ENCODE measurements at places on chromosomes 11 and 22. TPM values are rescaled to one million over a fixed set of nuclear protein-coding genes. Genes with fewer than 3 reads are reported as not detected.

GRCh38 chr22:28151151-28151816, 232.2 kb upstream of the PITPNB start:
- H3K4me3 ChIP-seq = no peak overlapping the region
- no peak for DNase-seq
- no peaks in the 10 kb centered on the region for H3K27me3 ChIP-seq
- no peaks in the 10 kb centered on the region for H3K4me1 ChIP-seq
- no peak overlapping the region for H3K27ac ChIP-seq
- peaks cover 3% of the 10 kb centered on the region for H3K36me3 ChIP-seq

CDKN1C gene
- total RNA-seq = 0.85 TPM

- no peak for DNase-seq
- H3K27ac ChIP-seq = no peak overlapping the region
- H3K4me3 ChIP-seq = no peak overlapping the region
Measured at GRCh38 chr11:72189455-72190250, 2.3 kb upstream of the FOLR1 start.

RTN4RL2 gene
- 0.44 TPM for total RNA-seq

- H3K4me3 ChIP-seq = no peak overlapping the region
- no peak overlapping the region for H3K27ac ChIP-seq
- no peak for DNase-seq
- no peaks in the 10 kb centered on the region for H3K36me3 ChIP-seq
- peaks cover 12% of the 10 kb centered on the region for H3K27me3 ChIP-seq
Measured at GRCh38 chr11:15636521-15637089, 521.9 kb downstream of the INSC start.

DNA sequence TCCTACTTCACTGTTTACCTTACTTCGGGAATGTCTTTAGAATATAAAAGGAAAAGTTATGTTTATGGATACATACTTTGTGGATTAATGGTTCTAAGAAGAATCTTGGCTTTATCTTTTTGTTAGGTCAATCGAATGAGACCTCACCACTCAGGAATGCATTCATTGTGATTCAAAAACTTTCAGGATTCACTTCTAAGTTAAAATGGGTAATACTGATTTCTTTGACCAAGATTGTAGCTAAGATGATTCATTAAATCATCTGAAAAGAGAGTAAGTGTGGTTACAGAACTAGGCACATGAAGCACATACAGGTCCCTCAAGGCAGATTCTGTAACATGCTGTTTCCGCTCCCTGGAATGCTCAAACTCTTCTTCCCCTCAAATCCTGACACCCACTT, 716.4 kb downstream of the KCNA4 start:
- no peaks in the 10 kb centered on the region for H3K4me1 ChIP-seq
- H3K27ac ChIP-seq = no peak overlapping the region
- no peaks in the 10 kb centered on the region for H3K27me3 ChIP-seq
- no peak overlapping the region for H3K4me3 ChIP-seq
- no peaks in the 10 kb centered on the region for H3K36me3 ChIP-seq

DNA sequence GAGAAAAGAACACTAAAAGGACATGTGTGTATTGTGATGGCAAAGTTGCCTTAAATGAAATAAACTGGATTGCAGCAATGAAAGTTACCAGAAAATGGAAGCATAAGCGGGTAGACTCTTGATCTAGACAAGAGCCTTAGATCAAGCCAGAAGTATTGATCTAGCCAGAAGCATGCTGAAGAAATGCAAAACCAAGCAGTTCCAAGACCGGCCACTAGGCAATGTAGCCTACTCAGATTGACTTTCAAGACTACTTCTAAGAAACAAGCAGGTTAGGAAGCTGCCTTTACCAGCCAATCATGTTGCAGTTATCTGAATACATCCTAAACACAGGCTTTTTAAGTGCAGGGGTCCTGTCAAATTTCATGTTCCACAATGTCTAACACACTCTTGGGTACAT, 54.6 kb downstream of the KCNA4 start:
- no peak overlapping the region for H3K4me3 ChIP-seq
- no peaks in the 10 kb centered on the region for H3K27me3 ChIP-seq
- no peak for DNase-seq
- H3K36me3 ChIP-seq = no peaks in the 10 kb centered on the region
- H3K4me1 ChIP-seq = no peaks in the 10 kb centered on the region
- no peak overlapping the region for H3K27ac ChIP-seq

DNA sequence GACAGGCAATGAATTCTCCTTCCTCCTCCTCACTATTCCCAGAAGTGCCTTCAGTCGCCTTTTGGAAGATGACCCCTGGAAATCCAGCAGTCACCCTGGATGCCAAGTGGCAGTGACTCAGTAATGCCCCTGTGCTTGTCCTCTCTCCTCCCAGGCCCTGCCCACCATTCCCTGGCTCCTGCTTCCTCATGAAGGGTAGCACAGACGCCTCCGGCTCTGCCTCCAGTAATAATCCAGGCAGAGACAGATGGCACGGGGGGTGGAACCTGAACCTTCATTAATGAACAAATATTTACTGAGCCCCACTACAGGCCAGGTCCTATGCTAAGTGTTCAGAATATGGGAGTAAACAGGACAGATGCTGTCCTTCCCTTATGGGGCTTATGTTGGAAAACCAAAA, 23.2 kb downstream of the SYT13 start:
- DNase-seq = no peak
- peaks cover 35% of the 10 kb centered on the region for H3K27me3 ChIP-seq
- H3K4me1 ChIP-seq = no peaks in the 10 kb centered on the region
- no peak overlapping the region for H3K4me3 ChIP-seq
- H3K36me3 ChIP-seq = no peaks in the 10 kb centered on the region

- no peak for DNase-seq
- H3K4me3 ChIP-seq = no peak overlapping the region
- H3K4me1 ChIP-seq = peaks cover 18% of the 10 kb centered on the region
- H3K27me3 ChIP-seq = peaks cover 60% of the 10 kb centered on the region
- H3K27ac ChIP-seq = no peak overlapping the region
- H3K36me3 ChIP-seq = peaks cover 3% of the 10 kb centered on the region
Measured at GRCh38 chr11:36381015-36381360, 84.9 kb downstream of the PRR5L start.

GRCh38 chr11:121592708-121593107, 139.9 kb upstream of the SORL1-AS1 start:
- no peaks in the 10 kb centered on the region for H3K27me3 ChIP-seq
- H3K4me1 ChIP-seq = peaks cover 27% of the 10 kb centered on the region
- peaks cover 40% of the 10 kb centered on the region for H3K36me3 ChIP-seq
- no peak for DNase-seq
- no peak overlapping the region for H3K27ac ChIP-seq

GGTLC2 gene
- not detected for total RNA-seq

ANKK1 gene
- 0.14 TPM for total RNA-seq

- H3K4me3 ChIP-seq = no peak overlapping the region
- no peaks in the 10 kb centered on the region for H3K4me1 ChIP-seq
- no peaks in the 10 kb centered on the region for H3K36me3 ChIP-seq
Measured at GRCh38 chr22:47293368-47294221, 531.1 kb downstream of the TBC1D22A start.

RTN4R gene
- 3.5 TPM for total RNA-seq

GRCh38 chr22:49243335-49243734, 584.3 kb downstream of the BRD1 start:
- no peaks in the 10 kb centered on the region for H3K4me1 ChIP-seq
- H3K27me3 ChIP-seq = no peaks in the 10 kb centered on the region
- no peak for DNase-seq
- H3K36me3 ChIP-seq = no peaks in the 10 kb centered on the region

DNA sequence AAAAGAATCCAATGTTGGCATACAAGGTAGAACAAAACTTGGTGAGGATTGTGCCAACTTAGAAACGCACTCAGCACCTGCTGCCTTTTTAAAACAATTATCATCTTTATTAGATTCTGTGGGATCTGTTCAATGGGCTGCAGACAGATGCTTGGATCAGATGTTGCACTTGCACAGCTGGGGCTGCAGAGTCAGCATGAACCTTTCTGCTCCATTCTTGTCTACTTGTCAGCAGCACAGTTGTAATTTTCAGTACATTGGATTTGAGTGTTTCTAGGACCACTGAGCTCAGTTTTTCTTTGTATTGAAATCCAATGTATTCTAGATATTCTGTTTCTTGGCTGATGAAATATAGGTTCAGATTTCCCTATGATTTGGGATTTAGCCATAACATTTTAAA, 164.5 kb downstream of the LUZP2 start:
- no peak overlapping the region for H3K4me3 ChIP-seq
- H3K4me1 ChIP-seq = no peaks in the 10 kb centered on the region
- DNase-seq = no peak

DNA sequence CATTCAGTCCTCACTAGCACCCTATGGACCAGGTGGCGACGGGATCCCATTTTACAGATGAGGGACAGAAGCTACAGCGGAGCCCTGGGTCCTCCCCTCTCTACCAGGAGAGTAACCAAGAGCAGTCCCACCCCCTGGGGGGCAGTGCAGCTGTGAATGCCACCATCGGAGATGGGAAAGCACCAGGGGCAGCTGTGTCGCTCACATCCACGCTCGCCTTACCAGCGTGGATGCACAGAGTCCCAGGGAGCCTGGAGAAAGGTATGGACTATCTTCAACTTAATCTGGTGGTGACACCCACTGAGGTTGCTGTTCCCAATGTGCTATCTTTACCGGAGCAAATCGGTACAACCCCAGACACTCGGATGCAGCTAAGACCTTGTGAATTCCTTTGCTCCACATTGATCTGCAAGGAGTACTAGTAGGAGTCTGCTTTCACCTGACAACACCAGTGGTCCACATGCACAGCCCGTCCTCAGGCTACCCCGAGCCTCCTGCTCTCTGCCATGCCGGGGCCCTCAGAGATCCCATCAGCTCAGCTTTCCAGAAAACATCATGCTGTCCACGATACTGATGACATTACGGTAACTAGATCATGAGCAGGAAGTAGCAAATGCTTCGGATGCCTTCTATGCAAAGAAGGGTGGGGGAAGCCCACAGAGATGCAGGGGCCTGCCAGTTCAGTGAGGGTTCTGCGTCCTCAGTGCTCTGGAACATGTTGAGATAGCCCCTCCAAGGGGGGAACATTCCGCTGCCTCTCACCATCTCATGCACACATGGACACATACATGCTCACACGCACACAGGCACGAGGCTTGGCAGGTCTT, 126.0 kb downstream of the CTTN start:
- no peak for DNase-seq
- no peak overlapping the region for H3K27ac ChIP-seq
- H3K27me3 ChIP-seq = peaks cover 40% of the 10 kb centered on the region
- no peak overlapping the region for H3K4me3 ChIP-seq
- H3K4me1 ChIP-seq = no peaks in the 10 kb centered on the region
- H3K36me3 ChIP-seq = no peaks in the 10 kb centered on the region

DNA sequence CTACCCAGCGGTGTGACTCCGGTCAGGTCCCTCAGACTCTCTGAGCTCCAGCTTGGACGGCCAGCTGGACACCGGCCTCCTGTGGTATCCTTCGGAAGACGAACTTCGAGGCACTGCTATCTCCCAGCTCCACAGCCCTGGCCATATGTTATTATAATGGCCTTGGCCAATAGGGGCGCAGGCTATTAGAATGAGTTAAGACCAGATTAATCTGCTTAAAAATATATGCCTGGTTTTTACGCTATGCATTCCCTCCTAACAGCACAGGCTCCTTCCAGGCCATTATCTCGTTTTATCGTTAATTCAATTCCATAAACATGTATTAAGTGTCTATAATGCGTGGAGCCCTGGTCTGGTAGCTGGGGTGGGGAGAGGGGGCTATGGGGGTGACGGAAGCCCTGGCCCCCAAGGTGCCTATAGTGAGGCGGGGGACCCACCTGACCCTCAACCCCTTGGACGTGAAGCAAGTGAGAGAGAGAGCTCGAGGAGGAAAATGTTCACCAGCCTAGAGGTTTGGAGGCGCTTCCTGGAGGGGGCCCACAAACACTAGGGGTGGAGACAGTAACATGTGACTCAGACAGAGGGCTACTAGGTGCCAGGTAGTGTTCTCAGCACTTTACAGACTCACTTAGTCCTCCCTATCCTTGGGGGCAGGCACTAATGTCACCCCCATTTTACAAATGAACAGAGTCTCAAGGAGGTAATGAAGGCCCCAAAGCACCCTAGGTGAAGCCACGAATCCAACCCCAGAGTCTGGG, 37.5 kb upstream of the TCF20 start:
- DNase-seq = no peak
- H3K27me3 ChIP-seq = no peaks in the 10 kb centered on the region

DNA sequence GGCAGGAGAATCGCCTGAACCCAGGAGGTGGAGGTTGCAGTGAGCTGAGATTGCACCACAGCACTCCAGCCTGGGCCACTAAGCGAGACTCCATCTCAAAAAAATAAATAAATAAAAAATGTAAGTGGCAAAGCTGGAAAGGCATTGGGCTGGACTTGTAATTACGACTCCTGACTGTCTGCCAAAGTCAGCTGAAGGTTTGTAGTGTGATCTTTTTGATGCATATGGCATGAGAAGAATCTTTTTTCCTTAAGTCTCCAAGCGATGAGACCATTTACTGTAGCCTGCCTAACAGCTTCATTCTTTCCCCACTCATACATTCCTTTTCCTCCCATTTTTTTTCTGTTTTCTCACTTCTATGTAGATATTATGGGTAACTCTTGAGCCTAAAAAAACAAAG, 24.8 kb downstream of the CTNND1 start:
- peaks cover 3% of the 10 kb centered on the region for H3K36me3 ChIP-seq
- H3K27me3 ChIP-seq = no peaks in the 10 kb centered on the region
- no peak overlapping the region for H3K27ac ChIP-seq

DNA sequence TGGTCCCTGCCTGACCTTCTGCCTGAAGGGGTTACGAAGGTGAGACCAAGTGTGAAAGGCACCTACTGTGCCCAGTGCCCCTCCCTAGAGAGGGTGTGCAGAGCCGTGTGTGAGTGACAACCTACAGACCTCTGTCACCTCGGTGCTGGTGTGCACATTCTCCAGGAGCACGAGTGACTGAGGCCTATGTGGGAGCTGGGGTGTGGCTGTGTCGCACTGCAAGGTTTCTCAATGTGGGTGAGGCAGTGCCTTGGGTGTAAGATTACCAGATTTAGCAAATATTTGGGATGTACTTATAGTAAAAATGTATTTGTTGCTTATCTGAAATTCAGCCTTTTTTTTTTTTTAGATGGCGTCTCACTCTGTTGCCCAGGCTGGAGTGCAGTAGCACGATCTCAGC, 5.6 kb downstream of the STARD10 start:
- H3K27ac ChIP-seq = no peak overlapping the region
- DNase-seq = no peak
- no peaks in the 10 kb centered on the region for H3K27me3 ChIP-seq
- H3K4me1 ChIP-seq = peaks cover 25% of the 10 kb centered on the region

DNA sequence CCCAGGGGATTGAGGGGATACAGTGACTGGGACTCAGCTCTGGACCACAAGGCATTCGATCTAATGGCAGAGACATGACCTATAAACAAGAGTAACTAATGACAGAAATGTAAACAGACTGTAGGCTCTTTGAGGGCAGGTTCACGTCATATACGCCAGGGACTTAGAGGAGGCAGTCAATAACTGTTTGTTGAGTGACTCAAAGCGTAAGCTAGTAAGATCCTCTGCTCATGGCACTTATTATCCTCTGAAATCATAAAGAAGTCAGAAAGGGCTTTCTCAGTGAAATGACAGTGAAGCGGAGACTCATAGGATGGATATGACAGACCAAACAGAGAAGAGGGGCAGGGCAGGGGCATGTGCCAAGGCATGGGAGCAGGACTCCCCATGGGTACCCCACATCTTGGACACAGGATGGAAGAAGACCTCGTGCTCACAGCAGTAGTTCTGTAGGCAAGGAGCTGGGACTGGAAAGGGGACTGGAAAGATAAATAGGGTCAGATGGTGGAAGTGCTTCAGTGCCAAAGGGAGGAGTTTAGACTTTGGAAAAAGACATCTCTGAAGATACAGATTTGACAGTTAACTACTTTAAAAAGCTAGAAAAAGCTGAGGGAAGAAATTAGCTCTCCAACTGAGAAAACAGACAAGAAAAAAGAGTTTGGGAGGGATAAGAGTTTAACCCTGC, 72.7 kb downstream of the SLC1A2 start:
- DNase-seq = no peak
- H3K4me3 ChIP-seq = no peak overlapping the region

Data from activated naive CD8-positive, alpha-beta T cell treated with anti-CD3 and anti-CD28 coated beads for 36 hours (primary cell).